ENCODE measurements at places on chromosomes 16 and 17.

DNA sequence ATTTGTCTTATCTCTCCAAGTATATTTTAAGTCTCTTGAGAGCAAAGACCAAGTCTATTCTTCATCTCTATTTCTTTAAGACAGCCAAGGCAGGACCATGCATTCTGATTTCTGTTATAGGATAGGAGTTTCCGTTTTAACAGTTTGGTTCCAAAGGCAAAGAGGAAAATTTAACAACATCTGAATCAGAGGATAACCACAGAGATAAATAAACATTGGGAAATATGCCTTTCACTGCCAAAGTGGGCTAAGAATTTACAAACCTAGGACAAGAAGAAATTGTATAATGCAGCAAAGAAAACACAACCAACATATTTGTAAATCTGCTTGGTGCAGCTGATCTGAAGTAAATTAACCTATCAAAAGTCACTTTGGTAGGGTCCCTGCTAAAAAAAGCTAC, 37.7 kb downstream of the USP32 start:
- peak; percentile 72 for DNase-seq

GRCh38 chr16:3646348-3646920, 8.1 kb upstream of the DNASE1 start:
- DNase-seq: no peak

DNA sequence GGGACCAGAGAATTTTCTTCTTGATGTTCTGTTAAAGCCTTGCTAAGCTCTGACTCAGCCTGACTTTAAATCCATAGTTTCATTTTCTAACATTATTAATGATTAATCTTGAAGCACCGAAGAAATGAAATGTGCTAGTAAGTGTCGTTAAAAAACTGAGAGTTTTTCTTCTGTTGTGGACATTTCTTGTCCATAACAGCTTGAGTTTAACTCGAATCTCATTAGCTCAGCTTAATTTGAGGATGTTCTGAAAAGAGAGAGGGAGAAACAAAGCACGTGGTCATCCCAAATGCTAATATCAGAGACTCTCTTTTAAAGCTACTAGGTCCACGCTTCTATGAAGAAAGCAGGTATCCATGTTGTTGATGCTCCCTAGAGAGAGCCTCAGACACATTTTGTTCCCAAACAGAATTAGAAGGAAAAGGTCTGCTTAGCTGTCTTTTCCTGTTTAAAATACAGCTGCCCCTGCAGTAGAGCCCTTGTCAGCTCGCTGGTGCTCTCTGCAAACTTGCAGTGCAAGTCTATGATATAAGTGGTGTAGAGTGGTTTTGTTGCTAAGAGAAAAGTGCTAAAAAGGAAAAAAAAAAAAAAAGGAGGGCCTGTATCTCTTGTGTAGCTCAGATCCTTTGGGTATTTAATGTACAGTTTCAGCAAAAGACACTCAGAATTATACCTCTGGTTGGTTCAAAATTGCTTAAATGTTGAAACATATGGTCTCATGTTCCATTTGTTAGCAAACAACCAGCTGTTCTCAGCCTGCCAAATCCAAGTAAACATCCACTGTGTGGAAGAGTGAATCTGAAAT, 191.1 kb upstream of the TBX2 start:
- no peak for DNase-seq

- DNase-seq: peak; percentile 19
These were observed 5.8 kb downstream of the WIPF2 start for GRCh38 chr17:40224718-40225550.

DNA sequence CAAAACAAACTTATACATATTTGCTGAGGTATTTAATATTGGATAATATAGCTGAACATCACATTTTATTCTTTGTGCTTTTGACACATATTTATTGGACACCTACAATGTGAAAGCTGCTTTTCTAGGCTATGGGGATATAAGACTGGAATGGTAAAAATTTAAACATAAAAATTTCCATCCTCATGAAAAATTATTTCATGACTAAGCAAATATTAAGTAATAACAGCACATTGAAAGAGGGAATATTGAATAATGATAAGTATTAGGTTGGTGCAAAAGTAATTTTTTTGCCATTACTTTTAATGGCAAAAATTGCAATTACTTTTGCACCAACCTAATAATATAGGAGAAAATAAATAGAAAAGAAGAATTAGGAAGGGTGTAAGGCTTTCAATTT, 972.5 kb upstream of the CDH8 start:
- DNase-seq: no peak

DNA sequence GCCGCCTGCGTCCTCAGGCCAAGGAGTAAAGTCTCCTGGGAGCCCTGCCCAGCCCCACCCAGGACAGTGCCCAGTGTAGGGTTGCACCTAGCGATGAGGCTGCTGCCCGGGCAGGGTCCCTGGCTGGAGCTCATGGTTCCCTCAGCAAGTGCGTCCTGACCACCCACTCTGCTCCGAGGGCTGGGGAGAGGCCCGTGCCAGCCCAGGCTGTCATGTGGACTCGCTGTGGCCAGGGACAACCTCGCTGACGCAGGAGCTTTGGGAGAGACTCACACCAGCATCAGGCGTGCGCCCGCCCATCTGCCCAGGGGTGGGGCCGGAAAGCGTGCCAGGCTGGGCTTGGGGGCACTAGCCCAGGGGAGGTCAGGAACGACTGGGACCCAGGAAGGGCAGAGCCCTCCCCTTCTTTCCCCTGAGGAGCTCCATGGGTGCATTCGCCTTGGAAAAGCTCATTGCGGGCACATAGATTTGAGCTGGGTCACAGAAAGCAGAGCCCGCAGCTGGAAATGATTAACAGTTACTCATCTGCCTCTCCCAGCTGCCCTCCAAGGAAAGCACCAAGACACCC, 19.7 kb downstream of the DPEP1 start:
- DNase-seq: peak; percentile 72

- DNase-seq: no peak
These were observed 45.6 kb upstream of the CLEC18B start for GRCh38 chr16:74466872-74467271.

DNA sequence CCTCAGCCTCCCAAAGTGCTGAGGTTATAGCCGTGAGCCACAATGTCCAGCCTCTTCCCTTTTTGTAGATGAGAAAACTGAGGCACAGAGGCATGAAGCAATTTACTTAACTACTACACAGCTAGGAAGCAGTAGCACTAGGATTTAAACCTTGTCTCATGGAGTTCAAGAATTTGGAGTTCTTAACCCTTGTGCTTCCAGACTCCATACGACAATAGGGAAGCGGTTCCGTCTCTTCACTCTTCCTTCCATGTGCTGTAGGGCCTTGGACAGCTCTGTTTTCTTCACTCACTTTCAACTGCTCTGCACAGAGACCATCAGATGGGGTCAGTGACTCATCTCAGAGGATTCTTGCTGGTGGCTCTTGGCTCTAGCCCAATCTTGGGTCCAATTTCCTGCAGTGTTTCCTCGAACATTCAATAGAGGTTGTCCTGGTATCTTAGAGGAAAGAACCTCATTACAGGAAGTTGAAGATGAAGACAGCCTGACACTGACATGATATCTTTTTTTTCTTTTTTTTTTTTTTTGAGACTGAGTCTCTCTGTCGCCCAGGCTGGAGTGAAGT, 19.3 kb downstream of the ITGAL start:
- DNase-seq: peak; percentile 90

GRCh38 chr17:44971776-44972483, 3.8 kb upstream of the C1QL1 start:
- peak; percentile 60 for DNase-seq
